Stimulated activated naive CD4-positive, alpha-beta T cell (primary cell): ENCODE measurements at places on chromosomes 12 and 14.

- no peak for DNase-seq
Observed at GRCh38 chr12:120800665-120801064, 75.0 kb downstream of the ACADS start.

DNA sequence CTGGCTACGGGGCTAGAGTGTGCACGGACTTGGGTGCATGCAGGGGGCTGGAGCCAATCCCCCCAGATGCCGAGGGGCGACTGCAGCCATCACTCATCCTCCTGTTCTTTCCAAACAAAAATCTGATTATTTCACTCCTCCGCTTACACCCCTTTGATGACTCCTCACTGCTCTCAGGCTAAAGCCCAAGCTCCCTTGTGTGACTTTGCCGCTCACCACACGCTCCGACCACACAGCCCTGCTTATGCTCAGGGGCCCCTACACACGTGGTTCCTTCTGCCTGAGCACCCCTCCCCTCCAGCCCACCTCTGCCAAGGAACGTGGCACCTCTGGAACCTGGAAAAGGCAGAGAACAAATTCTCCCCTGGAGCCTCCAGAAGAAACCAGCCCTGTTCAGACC lies 13.7 kb downstream of the CHFR start:
- no peak for DNase-seq

DNA sequence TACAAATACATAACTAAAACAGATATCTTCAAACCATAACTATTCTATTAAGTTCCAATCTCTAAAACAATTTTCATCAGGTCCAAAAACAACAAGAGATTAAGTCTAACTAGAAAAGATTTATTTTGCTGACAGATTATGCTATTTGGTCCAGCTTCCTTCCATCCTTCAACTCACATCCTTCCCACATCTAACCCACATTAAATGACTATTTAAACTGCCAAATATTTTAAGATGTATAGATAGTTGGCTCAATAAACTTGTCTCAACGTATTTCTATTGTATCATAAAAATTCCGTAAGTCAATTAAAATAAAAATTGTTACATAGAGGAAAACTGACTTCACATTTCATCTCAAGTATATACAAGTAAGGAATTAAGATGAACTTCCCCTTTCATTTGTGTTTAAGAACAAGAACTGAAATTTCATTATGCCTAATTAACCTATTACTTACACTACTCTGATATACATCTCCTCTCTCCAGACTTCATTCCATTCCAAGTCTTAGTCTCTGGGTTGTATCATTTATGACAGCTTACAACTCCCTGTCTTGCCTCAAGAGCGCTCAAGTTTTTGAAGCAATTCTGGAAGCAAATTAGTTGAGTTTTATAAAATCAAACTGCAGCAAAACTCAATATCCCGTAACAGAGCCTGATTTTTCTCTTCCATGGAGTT lies 25.4 kb downstream of the PAWR start:
- no peak for DNase-seq

DNA sequence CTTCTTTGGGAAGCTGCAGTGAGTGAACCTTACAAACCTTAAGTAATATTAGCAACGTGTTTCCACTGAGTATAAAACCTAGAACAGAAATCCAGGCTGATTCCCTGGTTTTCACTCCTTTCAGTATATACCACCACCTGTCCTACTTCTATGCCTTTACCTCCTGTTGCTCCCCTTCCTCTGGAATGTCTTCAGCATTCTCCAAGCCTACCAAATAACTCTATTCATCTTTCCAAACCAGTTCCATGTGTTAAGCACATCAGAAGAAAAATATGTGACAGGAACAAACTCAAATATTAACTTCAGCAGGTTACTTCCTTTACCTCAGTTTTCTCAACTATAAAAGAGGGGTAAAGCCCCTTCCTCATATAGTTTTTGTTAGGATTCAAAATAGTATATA lies 39.8 kb downstream of the LIMA1 start:
- no peak for DNase-seq

- DNase-seq = no peak
Observed at GRCh38 chr12:76299536-76300296, 48.5 kb downstream of the BBS10 start.

- DNase-seq = no peak
Observed at GRCh38 chr12:4356041-4356327, 23.5 kb downstream of the FGF23 start.

- DNase-seq = no peak
Observed at GRCh38 chr14:74309125-74310022, 6.6 kb upstream of the ABCD4 start.

DNA sequence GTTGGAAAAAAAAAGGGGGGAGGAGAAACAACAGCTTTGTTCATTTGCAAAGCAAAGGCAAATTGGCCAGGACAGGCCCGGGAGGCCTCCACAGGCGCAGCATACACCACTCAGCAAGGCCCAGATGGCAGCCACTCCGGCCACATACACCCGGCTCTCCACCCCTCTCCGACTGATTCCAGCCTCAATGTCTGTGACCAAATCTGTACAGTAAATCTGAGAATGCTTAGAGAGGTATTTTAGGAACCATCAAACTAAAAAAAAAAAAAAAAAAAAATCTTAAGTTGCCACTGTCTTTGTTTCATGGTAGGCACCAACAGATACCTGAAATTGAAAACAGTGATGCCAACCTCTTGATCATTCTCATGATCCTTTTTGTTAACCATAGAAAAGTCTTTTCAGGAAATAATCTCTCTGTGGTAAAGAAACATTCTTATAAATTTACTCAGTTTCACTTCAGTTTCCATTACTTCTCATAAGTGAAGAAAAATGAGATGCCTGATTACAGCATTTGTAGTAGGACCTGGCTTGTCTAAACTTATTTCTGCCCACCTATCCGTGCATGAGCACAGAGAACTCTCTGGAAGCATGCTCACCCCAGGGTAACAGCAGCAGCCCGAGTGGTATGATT lies 20.2 kb downstream of the VPS37B start:
- no peak for DNase-seq

DNA sequence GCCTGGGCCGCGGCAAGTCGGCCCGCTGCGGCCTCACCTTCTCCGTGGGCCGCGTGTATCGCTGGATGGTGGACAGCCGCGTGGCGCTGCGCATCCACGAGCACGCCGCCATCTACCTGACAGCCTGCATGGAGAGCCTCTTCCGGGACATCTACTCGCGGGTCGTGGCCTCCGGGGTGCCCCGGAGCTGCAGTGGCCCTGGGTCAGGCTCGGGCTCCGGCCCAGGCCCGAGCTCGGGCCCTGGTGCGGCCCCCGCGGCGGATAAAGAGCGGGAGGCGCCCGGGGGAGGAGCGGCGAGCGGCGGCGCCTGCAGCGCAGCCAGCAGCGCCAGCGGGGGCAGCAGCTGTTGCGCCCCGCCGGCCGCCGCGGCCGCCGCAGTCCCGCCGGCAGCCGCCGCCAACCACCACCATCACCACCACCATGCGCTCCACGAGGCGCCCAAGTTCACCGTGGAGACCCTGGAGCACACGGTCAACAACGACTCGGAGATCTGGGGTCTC lies 226.2 kb upstream of the CRY1 start:
- peak; percentile 69 for DNase-seq
